NCI-H2171 (cell line): ENCODE measurements at places on chromosomes 7 and 10.

GRCh38 chr7:105210721-105211205 is 178.0 kb downstream of the SRPK2 start:
- DNase-seq = no peak

- no peak for DNase-seq
Measured at GRCh38 chr10:66214721-66215404, 711.0 kb upstream of the LRRTM3 start.

GRCh38 chr10:30154561-30154960 is 95.2 kb upstream of the JCAD start:
- DNase-seq = no peak

DNA sequence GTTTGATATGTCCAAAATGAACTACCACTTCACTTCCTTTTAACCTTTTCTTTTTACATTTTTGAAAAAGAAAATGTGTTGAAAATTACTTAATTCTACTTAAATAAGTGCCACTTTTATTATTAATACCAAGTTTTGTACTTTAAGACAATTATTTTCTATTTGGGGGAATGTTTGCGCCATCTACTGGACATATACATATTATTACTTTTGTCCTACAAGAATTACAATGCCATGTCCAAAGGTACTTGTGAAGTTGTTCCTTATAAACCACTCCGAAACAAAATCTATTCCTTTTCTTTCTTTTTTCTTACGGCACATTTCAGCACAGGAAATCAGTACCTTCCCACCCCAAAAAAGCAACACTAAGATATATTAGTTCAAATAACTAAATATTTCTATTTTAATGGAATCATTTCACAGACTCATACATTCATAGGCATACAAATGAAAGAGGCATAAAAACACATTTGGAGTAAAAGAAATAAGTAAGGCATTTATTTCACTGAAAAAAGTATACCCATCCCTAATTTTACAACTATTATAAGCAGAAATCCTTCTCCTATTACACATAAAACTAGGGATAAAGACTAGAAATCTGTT is 169.9 kb downstream of the RNF133 start:
- peak; percentile 22 for DNase-seq

DNA sequence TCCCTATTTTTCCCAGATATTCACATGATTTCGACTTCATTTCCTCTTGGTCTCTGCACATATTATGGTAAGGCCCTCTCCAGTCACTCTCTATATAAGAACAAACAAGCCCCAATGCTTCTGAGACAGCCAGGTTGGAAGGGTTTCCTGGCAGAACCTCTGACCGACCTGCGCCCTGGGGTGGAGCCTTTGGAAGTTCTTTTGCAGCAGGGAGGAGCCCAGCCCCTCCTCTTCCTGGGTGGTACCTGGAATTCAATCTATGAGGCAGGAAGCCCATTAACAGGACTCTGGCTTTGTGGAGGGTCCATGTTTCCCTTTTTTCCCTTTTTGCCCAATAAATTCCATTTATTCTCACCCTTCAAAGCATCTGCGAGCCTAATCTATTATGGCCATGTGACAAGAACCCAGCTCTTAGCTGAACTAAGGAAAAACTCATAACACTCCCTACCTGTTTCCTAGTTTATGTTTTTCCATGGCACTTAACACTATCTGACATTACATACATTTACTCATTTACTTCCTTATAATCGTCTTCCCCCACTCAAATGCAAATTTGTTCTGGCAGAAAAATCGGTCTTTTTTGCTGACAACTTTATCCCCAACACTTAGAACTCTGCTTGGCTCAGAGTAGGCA is 92.5 kb upstream of the FRMD4A start:
- DNase-seq = no peak

DNA sequence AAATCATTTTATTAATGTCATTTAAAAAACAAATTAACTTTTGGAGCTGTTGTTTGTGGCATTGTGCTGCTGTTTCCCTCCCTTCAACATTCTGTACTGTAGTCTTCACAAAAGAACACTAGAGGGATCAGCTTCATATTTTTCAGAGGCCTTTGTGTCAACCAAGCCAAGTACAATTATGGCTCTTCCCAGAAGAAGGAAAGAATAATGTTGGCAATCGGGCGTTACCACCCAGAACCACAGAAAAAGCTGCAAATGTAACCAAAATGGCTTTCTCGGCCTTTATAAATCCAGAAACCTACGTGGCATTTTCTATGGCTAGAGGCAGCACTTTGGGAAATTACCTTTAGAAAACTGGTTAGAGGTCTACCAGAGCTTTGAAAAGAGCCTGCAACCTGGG is 98.8 kb upstream of the COL1A2 start:
- DNase-seq = no peak

- no peak for DNase-seq
Measured at GRCh38 chr7:17009007-17009719, 127.4 kb upstream of the AGR3 start.

DNA sequence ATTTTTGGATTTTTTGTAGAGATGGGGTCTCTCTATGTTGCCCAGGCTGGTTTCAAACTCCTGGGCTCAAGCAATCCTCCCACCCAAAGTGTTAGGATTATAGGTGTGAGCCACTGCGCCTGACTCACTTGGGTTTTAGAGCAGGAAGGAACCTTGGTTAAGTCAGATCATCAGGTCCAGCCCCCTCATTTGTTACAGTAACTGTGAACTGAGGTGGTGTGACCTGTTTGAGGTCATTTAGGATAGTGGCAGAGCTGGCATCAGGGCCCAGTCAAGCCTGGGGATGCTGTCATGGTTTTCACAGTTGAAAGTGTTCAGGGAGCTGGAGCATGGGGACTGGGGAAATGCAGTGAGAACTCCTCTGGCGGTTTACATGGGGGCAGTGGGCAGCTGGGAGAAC is 159.6 kb downstream of the TAX1BP1 start:
- no peak for DNase-seq

DNA sequence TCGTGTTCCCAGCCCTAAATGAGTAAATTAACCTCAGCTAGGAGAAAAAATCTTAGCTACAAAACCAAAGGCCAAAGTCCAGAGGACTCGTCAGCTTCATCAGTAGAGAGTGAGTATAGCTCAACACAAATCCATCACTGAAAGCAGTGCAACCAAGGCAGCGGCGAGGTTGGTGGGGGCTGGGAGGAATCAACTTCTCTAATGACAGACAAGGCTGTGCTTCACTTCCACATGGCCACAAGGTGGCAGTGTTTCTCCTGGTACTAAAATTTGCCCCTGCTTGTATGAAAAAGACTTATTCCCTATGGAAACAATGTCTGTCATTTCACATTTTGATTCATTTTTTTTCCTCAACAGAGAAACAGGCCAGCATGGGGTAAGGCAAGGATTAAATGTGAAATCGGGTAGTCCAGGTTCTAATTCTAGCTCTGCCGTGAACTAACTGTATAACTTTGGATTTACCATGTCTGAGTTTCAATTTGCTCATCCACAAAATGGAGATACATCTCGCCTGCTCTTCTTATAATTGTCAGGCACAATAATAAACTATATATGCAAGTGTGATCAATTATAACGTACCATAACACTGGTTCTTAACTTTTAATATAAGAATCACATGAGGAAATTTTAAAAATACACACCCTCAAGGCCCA is 39.3 kb downstream of the FAS start:
- DNase-seq = no peak

DNA sequence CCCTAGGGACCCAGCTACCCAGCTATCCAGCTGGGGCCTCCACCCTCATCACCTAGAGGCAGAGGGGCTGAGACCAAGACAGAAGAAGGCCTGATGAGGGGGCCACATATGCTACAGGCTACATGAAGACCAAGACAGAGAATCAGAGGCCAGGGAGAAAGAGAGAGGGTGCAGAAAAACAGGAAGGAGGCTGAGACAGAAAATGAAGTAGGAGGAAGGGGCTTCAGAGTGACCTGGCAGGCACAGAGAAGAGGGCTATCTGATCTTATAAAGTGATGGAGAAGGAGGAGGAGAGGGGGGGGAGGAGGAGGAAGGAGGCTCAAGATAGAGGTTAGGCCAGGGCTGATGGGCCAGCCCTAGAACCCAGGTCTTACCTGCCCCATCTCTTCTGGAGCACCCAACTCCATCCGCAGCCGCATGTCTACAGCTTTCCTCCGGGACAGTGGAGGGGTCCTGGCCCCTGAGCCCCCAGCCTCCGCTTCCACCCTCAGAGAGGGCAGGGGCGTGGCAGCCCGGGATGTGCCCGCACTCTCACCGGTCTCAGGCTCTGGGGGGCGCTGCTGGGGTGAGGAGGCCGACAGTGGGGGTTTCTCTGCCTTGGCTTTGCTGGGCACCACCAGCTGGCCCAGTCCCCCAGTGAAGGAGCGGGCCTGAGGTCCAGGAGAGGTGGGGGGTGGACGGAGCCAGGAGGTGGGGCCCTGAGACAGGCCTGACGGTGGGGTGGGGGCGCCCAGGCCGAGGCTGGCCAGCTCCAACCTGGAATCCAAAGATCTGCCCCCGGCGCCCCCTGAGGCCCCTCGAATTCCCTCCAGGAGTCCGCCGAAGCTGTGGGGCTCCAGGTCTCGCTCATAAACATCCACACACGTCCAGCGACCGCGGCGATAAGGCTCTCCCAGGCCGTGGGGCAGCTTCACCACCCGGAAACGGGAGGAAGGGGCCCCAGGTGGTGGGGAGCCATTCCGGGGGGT is 1.8 kb downstream of the TSC22D4 start:
- no peak for DNase-seq

DNA sequence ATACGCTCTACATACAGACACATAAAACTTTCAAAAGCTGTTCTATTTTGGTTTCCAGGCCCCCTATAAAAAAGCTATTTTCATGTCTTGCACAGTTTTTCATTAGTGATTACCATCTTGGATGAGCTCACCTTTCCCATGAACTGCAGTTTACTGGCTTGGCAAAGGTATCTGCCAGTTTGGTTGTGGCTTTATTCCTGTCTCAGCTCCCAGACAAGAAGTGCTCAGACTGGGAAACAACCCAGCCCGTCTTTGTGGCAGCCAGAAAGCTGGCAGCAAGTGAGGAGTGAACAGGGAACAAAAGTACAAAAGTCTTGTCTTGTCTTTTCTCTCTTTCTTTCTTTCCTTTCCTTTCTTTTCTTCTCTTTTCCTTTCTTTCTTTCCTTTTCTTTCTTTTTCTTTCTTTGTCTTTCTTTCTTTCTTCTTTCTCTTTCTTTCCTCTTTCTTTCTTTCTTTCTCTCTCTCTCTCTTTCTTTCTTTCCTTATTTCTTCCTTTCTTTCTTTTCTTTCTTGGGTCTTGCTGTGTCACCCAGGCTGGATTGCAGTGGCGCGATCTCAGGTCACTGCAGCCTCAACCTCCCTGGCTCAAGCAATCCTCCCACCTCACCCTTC is 138.8 kb downstream of the CFAP58 start:
- no peak for DNase-seq

DNA sequence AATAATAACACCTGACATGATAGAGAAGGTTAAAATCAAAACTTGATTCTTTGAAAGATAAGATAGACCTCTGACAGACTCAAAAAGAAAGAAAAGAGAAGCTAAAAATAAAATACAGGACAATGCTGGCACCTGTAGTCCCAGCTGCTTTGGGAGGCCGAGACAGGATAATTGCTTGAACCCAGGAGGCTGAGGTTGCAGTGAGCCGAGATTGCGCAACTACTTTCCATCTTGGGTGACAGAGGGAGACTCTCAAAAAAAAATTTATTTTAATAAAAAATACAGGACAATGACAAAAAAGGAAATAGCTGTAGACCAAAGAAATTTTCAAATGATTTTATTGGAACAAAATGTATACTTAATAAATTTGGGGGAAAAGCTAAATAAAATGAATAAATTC is 263.2 kb downstream of the SDK1 start:
- DNase-seq = no peak

- no peak for DNase-seq
Measured at GRCh38 chr7:117587931-117588330, 108.1 kb downstream of the CFTR start.

GRCh38 chr7:157471259-157472125 is 134.7 kb downstream of the DNAJB6 start:
- DNase-seq = no peak

DNA sequence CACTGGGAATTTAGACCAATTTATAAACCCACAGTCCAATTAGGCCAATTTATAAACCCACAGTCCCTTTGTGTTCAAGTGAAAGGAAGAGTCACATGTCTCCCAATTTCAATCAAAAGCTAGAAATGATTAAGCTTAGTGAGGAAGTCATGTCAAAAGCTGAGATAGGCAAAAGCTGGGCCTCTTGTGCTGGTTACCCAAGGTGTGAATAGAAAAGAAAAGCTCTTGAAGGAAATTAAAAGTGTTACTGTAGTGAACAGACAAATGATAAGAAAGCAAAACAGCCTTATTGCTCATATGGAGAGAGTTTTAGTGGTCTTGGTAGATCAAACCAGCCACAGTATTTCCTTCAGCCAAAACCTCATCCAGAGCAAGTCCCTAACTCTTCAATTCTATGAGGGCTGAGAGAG is 245.0 kb downstream of the HDAC9 start:
- DNase-seq = no peak

GRCh38 chr7:18290223-18290622 is 205.3 kb upstream of the HDAC9 start:
- no peak for DNase-seq

- DNase-seq = no peak
Measured at GRCh38 chr7:130473876-130474275, 18.0 kb upstream of the MEST start.

DNA sequence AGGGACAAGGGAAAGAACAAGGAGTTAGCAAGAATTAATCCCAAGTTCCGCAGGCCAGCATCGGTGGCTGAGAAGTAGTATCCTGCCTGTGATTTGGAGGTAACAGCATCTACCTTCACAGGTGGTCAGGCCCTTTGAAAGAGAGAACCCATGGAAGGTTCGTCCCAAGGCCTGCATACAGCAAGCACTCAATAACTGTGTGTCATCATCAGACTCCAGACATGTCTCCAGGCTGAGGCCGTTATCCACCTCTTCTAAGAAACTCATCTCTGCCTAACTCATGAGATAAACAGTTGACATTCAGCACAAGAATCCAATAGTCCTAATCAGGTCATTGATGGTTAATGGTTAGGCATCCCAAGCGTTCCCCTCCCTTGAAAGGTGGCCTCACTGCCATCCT is 45.0 kb downstream of the CTBP2 start:
- DNase-seq = no peak

DNA sequence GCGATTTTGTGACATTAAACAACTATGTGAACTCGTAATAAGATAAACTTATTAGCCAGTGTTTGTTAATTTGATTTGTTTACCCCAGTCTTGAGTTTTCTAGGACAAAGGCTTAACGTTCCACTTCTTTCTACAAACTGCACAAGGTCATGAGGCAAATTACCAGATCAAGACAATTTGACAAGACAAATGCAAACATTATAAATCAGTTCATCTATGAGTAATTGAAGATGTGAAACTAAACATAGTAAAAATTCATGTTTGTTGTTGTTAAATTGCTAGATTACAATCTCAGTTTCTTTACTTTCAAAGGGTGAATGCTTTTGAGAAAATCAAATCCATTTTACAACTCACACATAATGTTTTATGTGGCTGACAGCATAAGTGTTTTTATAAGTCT is 13.4 kb upstream of the ZNF804B start:
- no peak for DNase-seq
